ENCODE measurements at places on chromosomes 3 and 15. TPM values are rescaled to one million over a fixed set of nuclear protein-coding genes. Genes with fewer than 3 reads are reported as not detected.

The CPLX3 gene
- total RNA-seq = not detected

The OR5K2 gene
- not detected for total RNA-seq

DNA sequence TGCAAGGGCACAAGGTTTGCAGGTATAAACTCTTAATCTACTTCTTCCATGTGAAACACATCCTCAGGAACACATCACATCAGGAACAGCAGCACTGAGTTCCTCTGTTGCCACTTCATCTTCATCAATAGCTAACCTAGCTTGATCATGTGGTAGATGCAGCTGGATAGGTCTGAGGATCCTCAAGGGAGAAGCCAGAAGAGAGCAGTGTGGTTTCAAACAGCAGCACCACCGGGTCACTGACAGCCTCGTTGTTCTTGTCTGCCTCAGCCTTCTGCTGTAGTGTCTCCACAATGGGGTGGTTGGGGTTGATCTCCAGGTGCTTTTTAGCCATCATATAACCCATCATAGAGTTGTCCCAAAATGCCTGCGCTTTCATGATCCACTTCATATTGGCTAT is 58.8 kb downstream of the ADAM10 start:
- H3K4me3 ChIP-seq = no peak overlapping the region
- H3K4me1 ChIP-seq = peaks cover 15% of the 10 kb centered on the region
- H3K36me3 ChIP-seq = no peaks in the 10 kb centered on the region
- no peak overlapping the region for H3K27ac ChIP-seq

GRCh38 chr15:48555241-48555881 is 90.1 kb downstream of the FBN1 start:
- H3K27me3 ChIP-seq = no peaks in the 10 kb centered on the region
- no peak overlapping the region for H3K27ac ChIP-seq
- DNase-seq = no peak
- no peaks in the 10 kb centered on the region for H3K36me3 ChIP-seq
- no peaks in the 10 kb centered on the region for H3K4me1 ChIP-seq

DNA sequence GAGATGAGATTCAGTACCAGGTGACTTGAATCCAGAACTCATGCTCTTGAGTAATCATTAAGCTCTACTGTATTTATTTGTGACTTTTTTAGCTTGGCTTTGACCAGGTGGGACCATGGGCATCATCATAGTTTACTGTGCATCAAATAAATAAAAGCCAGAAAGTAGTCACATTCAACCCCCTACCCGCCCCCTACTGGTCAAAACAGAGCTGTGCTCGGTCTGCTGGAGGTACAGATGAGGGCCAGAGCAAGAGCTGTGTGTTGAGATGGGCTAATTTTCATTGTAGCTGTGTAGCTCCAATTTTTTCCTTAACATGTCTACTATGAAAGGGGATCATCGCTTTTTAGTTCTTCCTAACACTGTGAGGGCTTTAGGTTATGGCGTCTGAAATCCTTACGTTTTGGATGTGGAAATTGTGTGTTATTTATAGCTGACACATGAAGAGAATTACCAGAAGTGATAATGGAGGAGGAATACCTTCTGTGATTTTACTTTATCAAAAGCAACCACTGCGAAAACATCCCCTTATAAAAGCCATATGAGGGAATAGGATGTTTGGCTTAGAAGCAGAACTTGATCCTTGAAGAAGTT is 375.1 kb downstream of the PTPRG start:
- H3K27me3 ChIP-seq = no peaks in the 10 kb centered on the region
- H3K27ac ChIP-seq = no peak overlapping the region
- DNase-seq = no peak
- no peaks in the 10 kb centered on the region for H3K4me1 ChIP-seq

All from CD8-positive, alpha-beta memory T cell (primary cell).